HTR-8/SVneo (cell line): ENCODE measurements at places on chromosomes 5 and 9.

GRCh38 chr9:109812818-109813281, 32.9 kb downstream of the PALM2AKAP2 start:
- no peak for DNase-seq

DNA sequence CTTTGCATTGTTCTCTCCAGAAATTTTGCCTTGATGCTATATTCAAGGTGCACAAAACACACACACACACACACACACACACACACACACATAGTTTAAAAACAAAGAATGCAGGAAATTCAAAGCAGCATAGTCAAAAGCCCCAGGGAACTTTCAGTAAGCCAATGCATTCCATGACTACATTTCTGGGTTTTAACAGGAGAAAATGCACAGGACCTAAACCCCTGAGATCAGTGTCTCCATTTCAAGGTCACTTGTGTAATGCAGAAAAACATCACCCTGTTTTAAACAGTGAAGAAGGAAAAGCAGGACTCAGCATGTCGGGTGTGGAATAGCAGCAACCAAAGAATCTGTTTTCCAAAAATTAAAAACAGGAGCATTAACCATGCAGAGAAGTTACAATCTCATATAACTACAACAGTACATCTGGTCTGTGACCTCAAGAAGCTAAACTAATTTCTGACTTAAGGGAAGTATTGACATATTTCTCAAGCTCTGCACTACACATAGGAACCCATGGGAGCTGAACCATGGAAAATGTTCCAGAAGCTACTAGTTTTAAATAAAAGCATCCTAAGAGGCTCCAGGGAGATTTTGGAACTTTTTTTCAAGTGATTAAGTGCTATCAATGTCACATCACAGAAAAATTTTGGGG, 296.7 kb downstream of the HINT1 start:
- DNase-seq = no peak

GRCh38 chr9:131545003-131545785, at the start of gene PRRT1B:
TSS of gene PRRT1B (plus strand) at chr9:131545523. CDS start at chr9:131545616, 93 bp downstream.
- no peak for DNase-seq

GRCh38 chr5:180137401-180138213, 66.0 kb upstream of the RNF130 start:
- no peak for DNase-seq

- no peak for DNase-seq
Measured at GRCh38 chr5:73314395-73315257, 134.0 kb downstream of the FOXD1 start.

DNA sequence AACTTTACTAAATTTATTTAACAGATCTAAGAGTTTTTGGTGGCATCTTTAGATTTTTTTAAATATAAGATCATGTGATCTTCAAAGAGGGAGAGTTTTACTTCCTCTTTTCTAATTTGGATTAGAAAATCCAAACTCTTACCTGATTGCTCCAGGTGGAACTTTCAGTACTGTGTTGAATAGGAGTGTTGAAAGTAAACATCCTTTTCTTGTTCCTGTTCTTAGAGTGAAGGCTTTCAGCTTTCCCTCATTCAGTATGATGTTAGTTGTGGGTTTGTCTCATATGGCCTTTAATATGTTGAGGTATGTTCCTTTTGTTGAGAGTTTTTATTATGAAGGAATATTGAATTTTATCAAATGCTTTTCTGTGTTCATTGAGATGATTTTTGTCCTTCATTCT, 650.0 kb upstream of the SGCD start:
- DNase-seq = no peak

DNA sequence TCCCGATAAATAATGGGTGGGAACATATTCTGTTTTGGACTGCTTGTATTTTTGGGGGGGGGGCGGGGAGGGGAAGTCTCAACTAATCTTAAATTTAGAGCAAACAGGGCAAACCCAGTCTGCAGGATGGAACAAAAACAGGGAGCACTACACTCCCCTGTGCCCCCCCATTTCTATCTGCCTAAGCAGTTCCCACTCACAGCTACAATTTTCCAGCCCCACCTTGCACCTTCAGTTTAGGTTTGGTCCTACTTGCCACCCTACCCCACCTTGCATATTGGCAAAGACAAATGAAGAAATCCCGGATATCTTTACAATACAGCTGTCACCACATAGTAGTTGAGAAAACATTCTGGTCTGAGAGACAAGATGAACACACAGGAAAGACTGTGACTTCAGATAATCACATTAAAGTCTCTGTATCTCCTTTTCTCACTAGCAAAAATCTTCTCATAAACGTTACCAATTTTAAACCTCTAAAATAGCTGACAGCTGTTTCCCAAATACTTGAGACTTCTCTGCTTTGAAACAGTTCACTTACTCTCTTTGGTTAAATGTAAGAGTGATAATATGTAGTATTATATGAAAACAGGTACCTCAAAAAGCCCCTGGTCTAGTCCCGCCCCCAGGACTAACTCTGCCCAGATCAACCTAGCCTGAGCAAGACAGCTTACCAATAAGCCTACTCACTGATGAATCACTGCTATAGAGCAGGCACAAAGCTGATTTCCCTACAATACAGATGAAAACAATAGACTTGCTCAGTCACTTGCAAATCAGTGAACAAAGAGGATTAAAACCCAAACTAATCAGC, 5.2 kb upstream of the RAPGEF6 start:
- DNase-seq = no peak

GRCh38 chr5:89397096-89397495, 514.1 kb upstream of the MEF2C start:
- no peak for DNase-seq

GRCh38 chr9:114522286-114522685, 17.0 kb upstream of the WHRN start:
- no peak for DNase-seq

GRCh38 chr5:135810188-135810943, 24.1 kb upstream of the SLC25A48 start:
- DNase-seq = no peak

DNA sequence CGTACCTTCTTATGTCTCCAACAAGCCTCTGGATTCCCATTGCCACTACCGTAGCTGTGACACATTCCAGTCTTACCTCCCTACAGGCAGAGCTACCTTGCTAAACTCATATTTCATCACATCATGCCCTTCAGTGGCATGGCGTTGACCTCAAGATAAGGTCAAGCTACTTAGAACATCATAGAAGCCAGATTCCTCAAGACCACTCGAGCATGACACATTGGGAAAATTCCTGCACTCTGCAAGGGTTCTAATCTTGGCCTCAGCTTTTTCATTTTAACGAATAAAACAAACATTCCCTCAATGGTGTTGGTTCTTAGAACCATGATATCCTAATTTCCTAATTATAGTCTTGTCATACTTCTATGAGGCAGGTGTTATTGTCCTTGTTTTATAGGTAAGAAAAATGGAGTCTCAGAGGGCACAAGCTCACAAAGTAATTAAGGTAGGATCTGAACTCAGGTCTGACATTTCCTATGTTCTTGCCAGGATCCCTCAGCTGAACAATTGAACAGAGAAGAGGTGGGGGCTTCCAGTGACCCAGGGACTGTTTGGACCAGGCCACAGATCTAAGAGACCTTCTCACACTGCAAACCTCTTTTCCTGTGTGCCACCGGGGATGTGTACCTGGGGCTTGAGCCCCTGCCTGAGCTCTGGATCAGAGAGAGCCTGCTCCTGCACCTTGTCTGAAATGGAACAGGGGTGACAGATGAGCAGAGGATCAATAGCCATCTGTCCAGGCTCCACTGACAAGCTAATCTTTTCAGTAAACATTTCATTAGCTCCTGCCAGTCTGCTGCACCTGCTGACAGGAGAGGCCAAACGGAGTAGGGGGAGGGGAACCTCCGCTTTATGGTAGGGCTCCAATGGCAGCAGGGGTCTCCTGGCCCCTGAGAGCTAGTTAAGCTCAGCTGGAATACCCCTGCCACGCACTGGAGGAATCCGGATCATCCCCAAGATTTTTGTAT, 49.3 kb downstream of the ALG2 start:
- DNase-seq = no peak

DNA sequence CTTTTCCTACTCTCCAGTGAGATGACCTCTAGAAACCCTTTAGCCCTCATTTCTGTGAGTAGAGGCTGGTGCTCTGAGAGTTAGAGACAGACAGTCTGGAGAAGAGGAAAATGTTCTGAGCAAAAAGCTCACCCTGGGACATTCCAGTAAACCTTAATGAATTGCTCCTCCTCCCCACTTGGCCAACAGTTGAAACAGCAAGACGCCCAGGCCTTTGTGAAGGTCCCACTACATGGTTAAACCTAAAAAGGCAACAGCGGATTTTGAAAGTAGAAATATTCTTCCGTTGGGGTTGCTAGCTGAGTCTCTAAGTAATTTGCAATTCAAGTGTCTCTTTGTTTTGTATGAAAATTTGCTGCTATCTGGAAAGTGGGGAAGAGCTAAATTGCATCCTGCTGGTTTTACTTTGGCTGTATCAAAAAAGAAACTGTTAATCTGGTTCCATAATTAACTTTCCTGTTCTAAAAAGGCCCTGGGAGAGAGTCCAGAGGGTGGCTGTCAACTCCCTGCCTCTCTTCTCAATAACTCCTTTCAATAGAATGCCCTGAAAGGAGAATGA, 63.8 kb downstream of the ATP10B start:
- no peak for DNase-seq

GRCh38 chr9:92641092-92641809, 28.7 kb downstream of the IPPK start:
- DNase-seq = no peak

DNA sequence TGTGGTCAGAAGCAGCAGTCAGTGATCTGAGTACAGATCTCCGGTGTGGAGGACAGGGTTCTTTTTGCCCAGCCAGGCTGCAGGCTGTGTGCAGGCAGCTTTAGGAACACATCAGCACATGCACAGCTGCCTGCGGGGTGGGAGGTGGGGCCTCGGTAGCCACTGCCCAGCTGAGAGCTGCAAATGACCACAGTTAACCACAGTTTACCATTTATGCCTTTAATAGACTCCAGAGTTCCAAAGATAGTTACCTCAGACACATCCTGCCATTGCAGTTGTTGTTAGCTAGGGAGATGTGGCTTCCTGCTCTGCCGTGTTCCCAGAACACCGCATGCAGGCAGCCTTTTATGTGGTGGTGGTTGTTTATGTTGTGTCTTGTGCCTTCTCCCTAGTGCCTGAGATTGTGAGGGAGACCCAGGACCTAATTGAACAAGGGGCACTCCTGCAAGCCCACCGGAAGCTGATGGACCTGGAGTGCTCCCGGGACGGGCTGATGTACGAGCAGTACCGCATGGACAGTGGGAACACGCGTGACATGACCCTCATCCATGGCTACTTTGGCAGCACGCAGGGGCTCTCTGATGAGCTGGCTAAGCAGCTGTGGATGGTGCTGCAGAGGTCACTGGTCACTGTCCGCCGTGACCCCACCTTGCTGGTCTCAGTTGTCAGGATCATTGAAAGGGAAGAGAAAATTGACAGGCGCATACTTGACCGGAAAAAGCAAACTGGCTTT, 10.2 kb downstream of the EXOC3 start:
- DNase-seq = no peak

GRCh38 chr9:14485366-14485765, 171.4 kb upstream of the NFIB start:
- DNase-seq = no peak

DNA sequence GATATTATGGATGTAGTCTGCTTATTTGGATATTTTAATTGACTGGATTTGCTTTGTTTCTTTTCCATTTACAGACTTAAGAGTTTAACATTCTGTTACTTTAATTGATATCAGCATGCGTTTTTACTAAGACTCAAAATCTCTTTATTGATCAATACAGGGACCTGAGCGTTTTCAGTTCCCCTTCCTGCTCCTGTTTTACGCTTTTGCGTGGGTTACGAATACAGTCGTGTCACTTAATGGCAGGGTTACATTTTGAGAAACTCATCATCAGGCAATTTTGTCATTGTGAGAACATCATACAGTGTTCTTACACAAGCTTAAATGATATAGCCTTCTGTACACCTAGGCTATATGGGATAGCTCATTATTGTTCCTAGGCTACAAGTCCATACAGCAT, 65.2 kb downstream of the PBX3 start:
- DNase-seq = no peak

DNA sequence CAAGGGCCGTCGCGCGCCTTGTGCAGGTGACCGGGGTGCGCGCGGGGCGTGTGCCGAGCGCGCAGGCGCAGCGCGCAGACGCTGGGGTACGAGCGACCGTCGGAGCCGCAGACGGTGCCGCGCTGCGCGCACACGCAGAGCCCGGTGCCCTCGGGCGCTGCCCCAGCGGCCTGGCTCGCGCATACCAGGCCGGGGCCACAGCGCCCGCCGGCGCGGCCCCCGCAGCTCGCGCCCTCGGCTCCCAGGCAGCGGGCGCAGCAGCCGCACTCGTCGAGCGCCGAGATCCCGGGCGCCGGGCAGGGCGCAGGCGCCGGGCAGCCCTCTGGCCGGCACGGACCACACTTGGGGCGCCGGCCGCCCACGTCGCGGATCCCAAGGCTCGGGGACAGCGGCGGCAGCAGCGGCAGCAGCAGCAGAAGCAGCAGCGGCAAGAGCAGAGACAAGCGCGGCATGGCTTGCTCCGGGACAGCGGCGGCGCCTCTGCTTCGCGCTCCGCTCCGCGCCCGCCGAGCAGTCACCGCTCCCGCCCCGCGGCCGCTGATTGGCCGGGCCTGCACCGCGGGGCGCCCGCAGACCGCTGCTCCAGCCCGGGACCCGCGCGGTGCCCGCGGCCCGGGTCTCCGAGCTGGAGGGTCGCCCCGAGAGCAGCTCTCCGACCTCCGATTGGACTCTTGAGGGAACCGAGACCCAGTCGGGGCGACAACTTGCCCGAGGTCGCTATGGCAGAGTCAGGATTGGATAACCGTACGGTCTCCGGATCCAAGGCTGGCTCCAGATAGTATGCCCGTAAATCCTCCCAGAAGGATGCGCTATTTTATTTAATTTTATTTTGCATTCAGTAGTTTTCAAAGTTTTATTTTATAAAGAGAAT, at the start of gene IGFBPL1:
TSS of gene IGFBPL1 (minus strand) at position 482 of the 871 bp plus-strand sequence. CDS start at position 452, 30 bp downstream.
- no peak for DNase-seq

- no peak for DNase-seq
Measured at GRCh38 chr9:136837146-136837855, 5.0 kb upstream of the AJM1 start.

DNA sequence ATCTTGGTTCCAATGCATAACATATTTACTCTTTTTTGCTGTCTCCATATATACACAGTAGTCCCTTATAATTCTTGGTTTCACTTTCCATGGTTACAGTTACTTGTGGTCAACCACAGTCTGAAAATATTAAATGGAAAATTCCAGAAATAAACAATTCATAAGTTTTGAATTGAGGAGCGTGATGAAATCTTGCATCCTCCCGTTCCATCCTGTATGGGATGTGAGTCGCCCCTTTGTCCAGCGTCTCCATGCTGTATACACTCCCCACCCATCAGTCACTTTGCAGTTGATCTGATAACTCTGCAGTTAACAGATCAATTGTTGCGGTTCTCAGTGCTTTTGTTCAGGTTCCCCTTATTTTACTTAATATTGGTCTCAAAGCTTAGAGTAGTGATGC, 11.5 kb upstream of the FAF2 start:
- no peak for DNase-seq
